ENCODE measurements at places on chromosomes 13 and 19.

GRCh38 chr19:35552534-35553384 lies 7.3 kb downstream of the TMEM147 start:
- no peak for DNase-seq

GRCh38 chr13:76455960-76456359 lies 430.2 kb downstream of the KCTD12 start:
- DNase-seq = no peak

DNA sequence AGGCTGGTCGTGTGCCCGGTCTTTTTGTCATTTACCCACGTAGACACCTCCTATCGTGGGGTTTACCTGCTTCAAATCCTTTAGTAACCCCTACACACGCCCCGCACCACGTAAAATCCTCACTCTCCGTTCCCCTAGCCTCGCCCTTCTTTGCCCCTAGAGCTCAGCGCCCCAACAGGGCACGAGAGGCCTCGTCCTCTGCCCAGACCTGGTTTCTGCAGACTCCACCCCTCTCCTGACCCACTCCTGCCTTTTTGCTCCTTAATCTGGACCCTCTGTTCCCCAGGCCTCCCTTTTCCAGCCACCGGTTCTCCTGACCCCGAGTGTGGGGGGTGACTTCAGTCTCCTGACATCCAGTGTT lies 412 bp downstream of the ZNF528 start:
- no peak for DNase-seq

DNA sequence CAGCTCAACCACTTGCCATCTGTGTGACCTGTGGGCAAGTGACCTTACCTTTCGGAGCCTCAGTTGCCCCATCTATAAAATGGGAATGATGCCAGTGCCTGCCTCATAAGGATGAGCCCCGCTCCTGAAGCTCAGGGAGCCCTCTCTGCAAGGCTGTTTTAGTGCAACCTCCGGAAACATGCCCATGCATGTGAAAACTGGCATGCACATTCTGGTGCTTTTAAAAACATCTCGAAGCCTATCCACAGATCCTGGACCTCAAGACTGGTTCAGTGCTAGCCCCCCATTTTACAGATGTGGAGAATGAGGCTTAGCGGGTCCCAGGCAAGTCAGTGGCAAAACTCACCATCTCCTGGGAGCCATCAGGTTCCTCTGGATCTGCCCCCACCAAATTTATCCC lies 5.6 kb downstream of the CADM4 start:
- no peak for DNase-seq

GRCh38 chr19:39825531-39826076 lies 8.4 kb downstream of the DYRK1B start:
- DNase-seq = no peak

- no peak for DNase-seq
These were observed 75.3 kb upstream of the SCEL start for GRCh38 chr13:77460195-77460594.

- DNase-seq = peak; percentile 96
These were observed 20.6 kb downstream of the PCDH8 start for GRCh38 chr13:52827839-52828238.

DNA sequence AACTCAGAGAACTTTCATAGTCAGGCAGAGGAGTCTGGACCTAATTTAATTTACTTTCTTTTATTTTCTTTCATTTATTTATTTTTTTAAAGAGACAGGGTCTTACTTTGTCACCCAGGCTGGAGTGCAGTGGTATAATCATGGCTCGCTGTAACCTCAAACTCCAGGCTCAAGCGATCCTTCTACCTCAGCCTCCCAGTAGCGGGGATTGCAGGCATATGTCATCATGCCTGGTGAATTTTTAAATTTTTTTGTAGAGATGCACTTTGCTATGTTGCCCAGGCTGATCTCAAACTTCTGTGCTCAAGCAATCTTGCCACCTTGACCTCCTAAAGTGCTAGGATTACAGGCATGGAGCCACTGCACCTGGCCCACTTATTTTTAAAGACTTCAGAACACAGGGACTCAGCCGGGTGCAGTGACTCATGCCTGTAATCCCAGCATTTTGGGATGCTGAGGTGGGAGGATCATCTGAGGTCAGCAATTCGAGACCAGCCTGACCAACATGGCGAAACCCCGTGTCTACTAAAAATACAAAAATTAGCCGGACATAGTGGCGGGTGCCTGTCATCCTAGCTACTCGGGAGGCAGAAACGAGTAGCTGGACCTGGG lies 50.6 kb downstream of the KLF5 start:
- no peak for DNase-seq

GRCh38 chr13:106038752-106039151 lies 496.7 kb downstream of the EFNB2 start:
- no peak for DNase-seq

DNA sequence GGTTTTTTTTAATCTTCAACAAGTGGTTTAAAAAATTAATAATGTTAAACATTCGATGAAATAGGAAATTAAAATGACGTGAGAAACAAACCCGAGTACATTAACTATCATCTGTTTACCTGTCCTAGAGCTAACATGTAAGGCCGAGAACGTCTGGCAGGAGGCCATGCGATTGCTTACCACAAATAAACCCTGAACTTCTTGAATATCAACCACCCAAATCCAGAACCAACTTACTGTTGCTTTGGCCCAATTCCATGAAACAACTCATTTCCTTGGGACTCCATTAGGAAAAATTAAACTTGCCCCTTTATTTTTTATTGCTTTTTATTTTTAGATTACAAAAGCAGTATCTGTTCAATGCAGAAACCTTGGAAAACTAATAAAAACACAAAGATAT lies 228.9 kb upstream of the IRS2 start:
- no peak for DNase-seq

GRCh38 chr19:1768918-1769644 lies 15.8 kb downstream of the ONECUT3 start:
- DNase-seq = no peak

GRCh38 chr19:55488986-55489710 lies 912 bp downstream of the SSC5D start:
- DNase-seq = no peak

DNA sequence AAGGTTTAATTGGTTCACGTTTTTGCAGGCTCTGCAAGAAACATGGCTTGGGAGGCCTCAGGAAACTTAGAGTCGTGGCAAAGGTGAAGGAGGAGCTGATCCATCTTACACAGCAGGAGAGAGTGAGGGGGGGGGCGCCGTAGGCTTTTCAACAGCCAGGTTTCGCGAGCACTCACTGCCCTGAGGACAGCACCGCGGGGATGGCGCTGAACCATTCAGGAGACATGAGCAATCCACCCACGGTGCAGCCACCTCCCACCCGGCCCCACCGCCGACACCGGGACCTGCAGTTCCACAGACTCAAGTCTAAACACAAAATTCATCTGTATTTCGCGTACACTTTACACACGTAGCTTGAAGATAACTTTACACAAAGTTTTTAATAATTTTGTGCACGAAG lies 73.6 kb downstream of the KDM4B start:
- DNase-seq = no peak

DNA sequence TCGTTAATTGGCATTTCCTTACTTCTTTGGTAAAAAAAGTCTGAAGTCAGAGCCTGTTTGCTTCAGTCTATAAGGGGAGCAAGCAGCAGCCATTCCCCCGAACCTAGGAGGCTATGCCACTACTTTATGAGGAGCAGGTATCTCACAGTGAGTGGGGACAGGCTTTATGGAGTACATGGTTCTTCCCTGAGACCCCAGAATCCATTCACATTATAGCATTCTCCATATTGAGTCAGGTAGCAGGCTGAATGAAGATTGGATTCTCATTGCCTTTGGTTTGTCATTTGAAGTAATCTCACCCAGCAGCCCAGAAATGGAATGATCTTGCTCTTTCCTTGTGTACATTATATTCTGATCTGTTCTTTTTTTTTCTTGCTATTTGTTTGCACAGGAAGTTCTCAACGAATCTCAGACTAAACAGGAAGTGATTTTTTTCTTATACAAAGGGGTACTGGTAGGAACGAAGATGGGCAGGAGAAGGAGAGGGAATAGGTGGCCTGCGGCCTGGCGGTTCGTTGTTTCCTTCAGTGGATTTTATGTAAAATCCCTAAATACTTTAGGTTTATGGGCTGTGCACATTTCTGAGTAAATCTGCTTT lies 74.4 kb downstream of the ARHGAP35 start:
- DNase-seq = no peak

DNA sequence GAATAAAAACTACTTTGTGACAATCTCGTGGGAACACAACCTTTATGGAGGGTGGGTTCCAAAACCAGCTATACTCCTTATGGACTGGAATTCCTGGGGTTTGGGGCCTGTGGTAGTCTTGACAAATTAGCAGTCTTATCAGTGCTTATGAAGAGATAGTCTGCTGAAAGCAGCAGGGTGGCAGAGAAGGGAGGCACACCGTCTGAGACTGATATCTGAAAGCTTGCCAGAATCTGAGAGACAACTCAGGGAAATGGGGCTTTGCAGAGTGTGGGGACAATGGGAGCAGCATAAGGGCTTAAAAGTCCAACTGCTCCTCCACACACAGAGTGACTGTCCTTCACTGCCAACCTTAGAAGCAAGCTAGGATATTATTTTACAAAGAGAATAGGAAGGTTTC lies 95.9 kb downstream of the UGGT2 start:
- no peak for DNase-seq

- DNase-seq = no peak
These were observed 240.0 kb upstream of the SERP2 start for GRCh38 chr13:44133626-44134025.

DNA sequence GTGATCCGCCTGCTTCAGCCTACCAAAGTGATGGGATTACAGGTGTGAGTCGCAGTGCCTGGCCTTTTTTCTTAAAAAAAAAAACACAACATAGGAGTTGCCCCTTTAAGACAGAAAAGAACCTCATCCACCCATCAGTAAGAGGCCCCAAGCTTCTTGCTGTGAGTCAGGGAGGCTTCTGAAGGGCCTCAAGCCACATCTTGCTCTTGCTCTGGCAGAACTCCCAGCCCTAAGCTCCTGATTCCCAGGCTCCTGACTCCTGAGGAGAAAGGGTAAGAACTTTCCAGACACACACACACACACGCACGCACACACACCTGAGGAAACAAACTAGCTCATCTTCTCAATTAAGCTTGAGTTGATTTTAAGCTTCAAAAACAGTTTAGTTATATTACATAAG lies 6.9 kb downstream of the ETFB start:
- DNase-seq = no peak

DNA sequence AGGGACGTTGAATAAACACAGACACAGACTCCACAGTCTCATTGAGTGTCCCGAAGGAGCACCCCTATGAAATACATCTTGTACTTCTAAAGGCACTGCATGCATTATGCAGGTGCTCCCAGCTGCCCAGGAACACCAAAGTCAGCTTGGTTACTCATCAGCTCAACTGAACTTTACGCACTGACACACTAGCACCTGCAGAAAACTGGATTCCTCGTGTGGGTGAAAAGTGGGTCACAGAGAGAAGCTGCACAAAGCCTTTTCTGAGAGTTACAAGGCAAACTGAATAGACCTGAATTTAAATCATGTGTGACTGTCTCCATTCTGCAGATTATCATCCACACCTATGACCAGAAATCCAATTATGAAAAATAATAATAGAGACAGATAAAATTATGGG lies 527.5 kb upstream of the NBEA start:
- no peak for DNase-seq

GRCh38 chr19:3443840-3444694 lies 36.3 kb downstream of the SMIM24 start:
- no peak for DNase-seq

GRCh38 chr13:95822303-95822702 lies 145.4 kb downstream of the DNAJC3 start:
- DNase-seq = no peak

GRCh38 chr13:87553142-87553541 lies 118.0 kb upstream of the SLITRK5 start:
- DNase-seq = no peak

GRCh38 chr13:42384265-42384664 lies 112.3 kb downstream of the AKAP11 start:
- no peak for DNase-seq

DNA sequence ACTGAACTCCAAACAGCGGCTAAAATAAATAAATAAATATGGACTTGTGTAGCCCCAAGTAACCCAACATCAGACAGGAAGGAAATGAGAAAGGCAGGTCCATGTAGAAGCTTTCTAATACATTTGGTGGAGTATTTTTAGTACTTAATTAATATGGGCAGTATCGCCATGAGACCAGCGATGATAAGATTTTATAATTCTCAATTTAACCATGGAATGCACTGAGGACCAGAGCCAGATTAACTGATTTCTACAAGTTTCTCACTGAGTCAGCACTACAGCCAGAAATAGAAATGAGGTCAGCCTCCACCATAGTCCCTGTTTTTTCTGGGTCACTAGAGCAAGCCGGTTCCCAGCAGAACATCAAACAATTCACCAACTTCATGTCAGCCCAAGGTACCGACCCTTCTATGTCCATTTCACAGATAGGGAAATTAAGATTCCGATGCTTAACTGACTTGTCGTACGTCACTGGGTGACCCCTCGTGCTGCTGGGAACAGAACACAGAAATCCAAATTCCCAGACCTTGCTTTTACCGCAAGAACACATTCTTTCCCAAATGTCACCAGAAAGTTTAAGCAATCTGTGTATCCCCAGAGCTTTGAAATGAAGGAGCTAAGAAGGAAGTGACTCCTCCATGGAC lies 90.4 kb downstream of the COL4A1 start:
- DNase-seq = no peak

DNA sequence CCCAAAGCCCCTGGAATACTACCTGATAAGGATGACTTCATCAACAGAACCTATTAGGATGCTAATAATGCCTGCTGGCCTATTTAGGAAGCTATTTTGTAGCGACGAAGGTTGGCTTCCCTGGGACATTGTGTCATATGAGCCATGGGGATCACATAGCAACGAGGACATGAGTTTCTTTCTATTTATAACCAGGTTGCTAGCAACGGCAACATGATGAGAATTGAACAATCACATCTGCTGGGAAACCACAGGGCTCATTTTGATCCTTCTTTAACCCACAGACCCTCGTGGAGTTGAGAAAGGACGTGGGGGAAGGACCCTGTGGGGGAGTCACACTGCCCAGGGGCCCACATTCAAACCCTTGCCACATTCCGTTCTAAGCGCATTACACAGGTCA lies 172.2 kb downstream of the COL4A1 start:
- DNase-seq = no peak

DNA sequence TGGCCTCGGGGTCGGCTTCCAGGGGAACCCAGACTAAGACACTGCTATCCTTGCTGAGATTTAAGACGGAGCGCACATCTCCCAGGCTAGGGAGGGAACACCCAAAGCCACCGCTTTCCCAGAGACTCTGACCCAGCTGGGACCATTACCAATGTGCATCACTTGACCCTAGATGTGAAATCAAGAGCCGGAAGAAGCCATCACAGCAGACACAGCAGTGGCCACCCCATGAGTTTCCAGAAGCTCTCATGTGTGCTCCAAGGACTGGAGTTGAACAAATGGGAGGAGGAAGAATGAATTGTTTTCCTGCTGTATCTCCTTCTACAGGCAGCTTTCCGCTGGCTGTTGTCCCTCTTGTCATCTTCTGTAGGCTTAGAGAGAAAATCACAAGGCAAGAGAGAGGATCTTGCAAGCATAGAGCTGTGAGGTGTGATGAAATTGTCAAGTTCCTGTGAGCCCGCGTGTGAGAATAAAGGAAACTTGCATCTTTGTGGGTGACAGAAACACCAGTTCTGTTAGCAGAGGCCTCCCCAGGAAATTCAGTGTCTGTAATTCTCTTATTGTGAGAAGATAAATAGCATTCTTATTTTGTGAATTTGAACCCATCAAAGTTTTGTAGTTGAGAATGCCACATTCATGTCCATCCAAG lies 711.8 kb downstream of the UQCRFS1 start:
- DNase-seq = no peak

GRCh38 chr19:55228015-55228391 lies 560 bp downstream of the TMEM86B start:
- no peak for DNase-seq
